ENCODE measurements at places on chromosomes 5 and 9.

GRCh38 chr5:147413266-147413665 is 96.6 kb downstream of the DPYSL3 start:
- no peak for DNase-seq

GRCh38 chr5:160694896-160695295 is 157.1 kb downstream of the ATP10B start:
- DNase-seq: no peak

DNA sequence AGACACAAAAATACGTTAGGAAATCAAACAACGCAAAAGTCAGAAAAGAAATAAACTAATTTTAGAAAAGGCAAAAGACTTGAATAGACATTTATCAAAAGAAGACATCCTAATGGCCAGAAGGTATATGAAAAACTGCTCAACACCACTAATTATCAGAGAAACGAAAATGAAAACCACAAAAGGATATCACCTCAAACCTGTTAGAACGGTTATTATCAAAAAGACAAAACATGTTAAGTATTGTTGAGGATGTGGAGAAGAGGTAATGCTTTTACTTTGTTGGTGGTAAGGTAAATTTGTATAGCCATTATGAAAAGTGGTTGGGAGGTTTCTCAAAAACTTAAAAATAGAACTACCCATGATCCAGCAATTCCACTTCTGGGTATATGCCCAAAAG is 230.0 kb upstream of the RGMB start:
- DNase-seq: no peak

GRCh38 chr9:15831384-15831783 is 278.5 kb downstream of the CCDC171 start:
- DNase-seq: no peak

GRCh38 chr5:143659599-143660238 is 152.2 kb upstream of the HMHB1 start:
- DNase-seq: no peak

GRCh38 chr9:129901993-129902739 is 66.9 kb downstream of the USP20 start:
- DNase-seq: no peak

GRCh38 chr5:153543288-153543687 is 52.8 kb downstream of the GRIA1 start:
- DNase-seq: peak; percentile 7

DNA sequence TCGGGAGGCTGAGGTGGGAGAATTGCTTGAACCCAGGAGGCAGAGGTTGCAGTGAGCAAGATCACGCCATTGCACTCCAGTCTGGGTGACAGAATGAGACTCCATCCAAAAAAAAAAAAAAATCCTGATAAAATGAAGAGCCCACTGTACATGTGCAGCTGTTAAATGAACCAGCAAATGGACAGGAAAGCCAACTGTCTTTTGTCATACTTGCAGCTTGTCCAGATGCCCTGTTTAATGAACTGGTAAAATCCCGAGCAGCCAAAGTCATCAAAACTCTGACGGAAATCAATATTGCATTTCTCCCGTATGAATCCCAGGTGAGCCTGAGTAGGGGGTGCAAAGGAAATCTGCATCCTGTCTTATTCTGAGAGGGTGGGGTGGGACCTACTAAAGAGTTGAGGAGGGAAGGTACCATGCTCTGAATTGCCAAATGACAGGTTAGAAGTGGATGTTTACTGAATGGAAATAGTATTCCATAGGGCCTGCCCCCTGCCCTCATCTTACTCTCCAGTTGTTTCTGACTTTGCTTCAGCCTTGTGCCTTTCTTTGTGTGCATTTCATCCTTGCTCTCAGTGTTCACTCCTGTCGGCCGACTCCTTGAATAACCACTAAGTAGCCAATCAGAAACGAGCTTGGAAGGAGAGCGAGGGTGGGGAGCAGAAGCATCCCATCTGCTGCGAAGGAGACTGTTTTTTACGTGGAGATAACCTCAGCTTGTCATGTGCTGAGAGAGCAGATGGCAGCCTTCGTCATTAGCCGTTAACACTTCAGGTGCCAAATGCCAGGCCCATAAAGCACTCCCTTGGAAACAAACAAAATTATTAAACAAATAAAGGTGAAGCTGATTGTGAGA is 45.7 kb upstream of the CFAP157 start:
- no peak for DNase-seq

DNA sequence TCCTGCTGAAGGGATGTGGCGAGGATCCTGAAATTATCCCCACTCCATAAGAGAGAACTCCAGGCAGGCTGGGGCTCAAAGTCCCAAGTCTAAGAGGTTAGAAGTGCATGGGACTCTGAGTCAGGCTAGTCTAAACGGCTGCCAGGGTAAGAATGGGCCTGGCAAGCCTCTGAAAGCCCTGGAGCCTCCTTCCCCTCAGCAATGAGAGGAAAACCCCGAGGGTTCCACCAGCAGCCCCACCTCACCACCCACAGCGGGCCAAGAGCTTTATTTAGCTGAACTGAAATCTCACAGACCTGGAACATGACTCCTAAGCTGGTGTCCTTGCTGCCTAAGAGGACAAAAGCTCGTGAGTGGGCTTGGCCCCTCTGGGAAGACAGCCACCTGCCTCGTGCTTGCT is 135.5 kb downstream of the SEC61B start:
- no peak for DNase-seq

DNA sequence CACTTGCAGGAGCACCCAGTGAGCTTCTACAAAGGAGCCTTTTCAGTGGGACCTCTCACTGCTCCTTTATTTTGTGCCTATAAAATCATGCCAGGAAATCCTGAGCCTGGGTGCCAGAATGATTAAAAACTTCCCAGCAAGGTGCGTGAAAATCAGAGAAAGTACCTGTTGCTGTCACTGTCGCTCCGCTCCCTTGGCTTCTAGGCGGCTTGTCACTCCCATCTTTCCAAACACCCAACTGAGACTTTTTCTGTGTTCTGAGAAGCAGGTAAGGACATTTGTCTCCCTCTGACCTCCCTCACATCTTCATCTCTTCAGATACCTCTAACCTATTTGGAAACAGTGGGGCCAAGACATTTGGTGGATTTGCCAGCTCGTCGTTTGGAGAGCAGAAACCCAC is 53.9 kb downstream of the FAM78A start:
- no peak for DNase-seq

GRCh38 chr5:95725937-95726810 is 5.0 kb upstream of the RHOBTB3 start:
- DNase-seq: no peak

GRCh38 chr9:124503713-124504529 is 3.3 kb downstream of the NR5A1 start:
- DNase-seq: no peak

GRCh38 chr9:72863456-72864094 is 89.3 kb downstream of the ALDH1A1 start:
- no peak for DNase-seq

- no peak for DNase-seq
Measured at GRCh38 chr5:17275289-17276158, 58.1 kb downstream of the BASP1 start.

GRCh38 chr9:116937361-116937760 is 250.3 kb downstream of the TRIM32 start:
- no peak for DNase-seq

GRCh38 chr9:122338994-122339393 is 31.8 kb upstream of the PTGS1 start:
- no peak for DNase-seq

DNA sequence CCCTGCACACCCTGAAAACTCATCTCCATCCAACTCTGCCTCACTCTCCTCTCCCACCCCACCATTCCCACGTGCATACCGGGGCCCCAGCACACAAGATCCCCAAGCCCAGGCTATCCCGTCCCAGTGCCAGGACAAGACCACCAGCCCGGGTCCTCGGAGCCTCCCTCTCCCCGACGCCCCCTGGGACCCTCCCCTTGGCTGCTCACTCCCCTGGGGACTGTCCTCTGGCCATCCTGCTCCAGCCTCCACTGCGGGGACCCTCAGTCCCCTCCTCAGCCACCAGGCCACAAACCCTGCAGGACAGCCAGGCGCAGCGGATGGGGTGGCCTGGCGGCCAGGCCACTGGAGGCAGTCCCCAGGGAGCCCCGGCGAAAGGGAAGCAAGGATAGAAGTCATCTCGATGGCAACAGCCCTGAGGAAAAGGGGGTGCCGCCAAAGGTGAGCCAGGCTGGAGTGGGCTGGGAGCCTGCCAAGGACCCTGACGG is 62.8 kb downstream of the C9orf50 start:
- DNase-seq: no peak

GRCh38 chr5:127909066-127909465 is 174.5 kb upstream of the SLC12A2 start:
- peak; percentile 19 for DNase-seq

- DNase-seq: no peak
Measured at GRCh38 chr9:106862110-106862820, 701 bp upstream of the ZNF462 start.

DNA sequence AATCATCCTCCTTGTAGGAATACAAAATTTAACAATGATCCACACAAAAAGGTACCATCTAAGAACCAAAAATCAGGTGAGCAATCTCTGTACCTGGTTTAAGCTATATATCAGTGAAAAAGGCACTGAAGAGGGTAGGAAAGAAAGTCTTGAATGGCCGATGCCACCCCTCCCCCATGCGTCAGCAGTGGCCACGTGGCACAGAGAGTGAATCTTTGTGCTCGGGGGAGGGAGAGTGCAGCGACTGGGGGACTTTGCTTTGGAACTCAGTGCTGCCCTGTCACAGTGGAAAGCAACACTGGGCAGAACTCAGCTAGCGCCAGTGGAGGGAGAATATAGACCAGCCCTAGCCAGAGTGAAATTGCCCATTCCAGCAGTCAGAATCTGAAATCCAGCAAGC is 28.3 kb upstream of the PDE4D start:
- DNase-seq: no peak

DNA sequence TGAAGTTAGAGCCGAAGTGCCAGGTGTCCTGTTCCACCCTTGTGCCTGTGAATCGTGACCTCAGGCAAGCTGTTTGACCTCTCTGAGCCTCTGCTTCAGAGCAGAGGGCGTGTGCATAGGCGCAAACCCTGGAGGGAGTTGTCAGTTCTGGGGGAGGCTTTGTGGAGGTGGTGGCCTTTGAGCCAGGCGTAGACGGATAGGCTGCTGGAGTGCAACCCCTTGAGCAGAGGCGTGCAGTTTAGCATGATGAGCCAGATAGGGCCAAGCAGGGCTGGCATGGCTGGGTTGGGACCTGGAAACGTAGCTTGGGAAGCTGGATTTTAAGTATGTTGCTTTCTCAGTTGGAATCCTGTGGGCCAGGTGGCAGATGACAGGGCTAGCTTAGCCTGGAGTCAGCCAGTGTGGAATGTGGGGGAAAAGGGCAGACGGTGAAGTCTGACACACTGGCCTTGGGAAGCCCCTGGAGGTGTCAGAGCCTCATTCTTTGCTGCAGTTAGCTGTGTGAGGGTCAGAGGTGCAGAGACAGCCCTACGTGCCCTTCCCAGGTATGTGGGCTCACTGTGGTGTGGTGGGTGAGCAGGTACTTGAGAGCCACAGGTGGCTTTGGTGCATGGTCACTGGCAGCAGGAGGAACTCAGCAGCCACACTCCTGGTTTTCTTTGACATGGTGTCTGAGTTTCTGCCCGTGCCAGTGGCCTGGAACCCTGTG is 93.4 kb downstream of the DAB2IP start:
- no peak for DNase-seq

DNA sequence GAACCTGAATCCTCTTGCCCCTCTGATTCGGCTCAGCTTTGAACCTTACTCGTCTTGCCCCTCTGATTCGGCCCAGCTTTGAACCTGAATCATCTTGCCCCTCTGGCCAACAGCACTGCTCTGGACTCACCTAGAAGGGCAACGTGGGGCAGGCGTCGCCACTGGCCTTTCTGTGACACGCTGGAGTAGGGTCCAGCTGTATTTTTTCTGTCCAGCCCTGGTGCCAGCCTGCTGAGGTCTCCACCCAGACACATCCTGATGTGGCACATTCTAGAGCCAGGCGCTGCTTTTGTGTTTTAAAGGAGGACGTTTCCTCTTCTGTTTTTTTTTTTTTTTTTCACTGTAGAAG is 15.2 kb upstream of the CPEB4 start:
- no peak for DNase-seq

GRCh38 chr9:108297073-108297472 is 558.7 kb downstream of the ACTL7B start:
- DNase-seq: no peak

DNA sequence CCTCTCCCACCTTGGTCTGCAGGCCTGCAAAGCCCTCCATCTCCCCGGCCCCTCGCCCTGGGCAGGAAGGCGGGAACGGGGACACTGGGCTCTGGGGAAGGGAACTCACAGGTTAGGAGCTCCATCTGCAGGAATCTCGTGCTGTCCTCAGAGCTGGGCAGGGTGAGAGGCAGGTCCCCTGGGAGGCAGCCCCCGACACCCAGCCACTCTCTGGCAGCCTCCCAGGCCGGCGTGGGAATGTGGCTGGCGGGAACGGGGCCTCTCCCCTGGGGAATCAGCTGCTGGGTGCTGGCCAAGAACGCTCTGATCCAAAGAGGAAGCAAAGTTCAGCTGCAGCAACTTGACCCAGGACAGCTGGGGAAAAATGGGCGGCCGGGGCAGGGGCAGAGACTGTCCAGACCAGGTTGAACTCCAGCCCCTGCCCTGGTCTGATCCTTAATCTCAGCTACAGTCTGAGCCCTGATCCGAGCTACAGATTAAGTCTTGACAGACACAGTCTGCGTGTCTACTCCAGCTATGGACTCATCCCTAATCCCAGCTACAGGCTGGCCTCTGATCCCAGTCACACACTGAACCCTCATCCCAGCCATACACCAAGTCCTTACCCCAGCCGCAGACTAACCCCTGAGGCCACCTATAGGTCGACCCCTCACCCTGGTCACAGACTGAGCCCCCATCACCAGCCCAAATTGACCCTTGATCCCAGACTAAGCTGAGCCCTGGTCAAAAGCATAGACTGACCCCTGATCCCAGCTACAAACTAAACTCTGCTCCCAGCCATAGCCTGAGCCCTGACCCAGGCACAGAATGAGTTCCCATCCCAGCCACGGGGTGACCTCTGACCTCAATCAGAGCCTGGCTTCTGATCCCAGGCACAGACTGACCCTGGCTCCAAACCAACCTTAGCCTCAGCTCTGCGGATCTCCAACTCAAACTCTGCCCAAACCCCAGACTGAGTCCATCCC is 37.3 kb upstream of the EGFL7 start:
- no peak for DNase-seq

DNA sequence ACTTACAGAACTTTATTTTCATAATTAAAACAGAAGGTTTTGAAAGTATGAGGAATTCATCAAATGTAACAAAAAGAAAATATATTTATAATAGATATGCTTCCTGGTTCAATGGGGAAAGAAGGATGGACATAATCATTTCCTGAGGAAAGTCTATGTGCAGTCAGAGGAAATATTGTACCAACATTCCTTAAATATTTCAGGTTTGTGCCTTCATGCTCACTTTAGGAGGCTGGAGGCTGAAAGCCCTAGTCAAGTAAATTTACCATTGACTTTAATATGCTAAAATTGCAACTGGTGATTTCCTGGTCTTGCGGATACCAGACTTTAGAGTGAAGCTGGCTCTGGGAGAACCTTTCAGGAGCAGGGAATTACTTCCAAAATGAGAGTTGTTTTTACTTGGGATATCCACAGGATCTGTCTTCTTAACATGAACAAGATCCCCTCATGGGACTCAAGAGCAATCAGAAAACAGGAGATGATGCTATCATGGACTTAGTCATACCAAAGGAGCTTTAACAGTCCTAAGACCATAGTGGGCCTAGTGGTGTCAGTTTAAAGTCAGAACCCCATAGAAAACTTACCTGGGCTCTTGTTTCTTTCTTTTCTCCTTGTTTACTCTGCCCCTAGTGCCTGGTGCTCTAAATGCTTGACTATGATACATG is 762.8 kb upstream of the GRAMD2B start:
- no peak for DNase-seq

- no peak for DNase-seq
Measured at GRCh38 chr9:33250458-33250995, 10.6 kb downstream of the SPINK4 start.
